Right atrium auricular region (tissue), 2 donors: ENCODE measurements at places on chromosomes 7 and 10.

GRCh38 chr10:50577010-50577409 is 46.7 kb downstream of the SGMS1 start:
- DNase-seq: no peak

GRCh38 chr10:121926671-121927317 is 1.0 kb downstream of the ATE1 start:
- no peak for DNase-seq

DNA sequence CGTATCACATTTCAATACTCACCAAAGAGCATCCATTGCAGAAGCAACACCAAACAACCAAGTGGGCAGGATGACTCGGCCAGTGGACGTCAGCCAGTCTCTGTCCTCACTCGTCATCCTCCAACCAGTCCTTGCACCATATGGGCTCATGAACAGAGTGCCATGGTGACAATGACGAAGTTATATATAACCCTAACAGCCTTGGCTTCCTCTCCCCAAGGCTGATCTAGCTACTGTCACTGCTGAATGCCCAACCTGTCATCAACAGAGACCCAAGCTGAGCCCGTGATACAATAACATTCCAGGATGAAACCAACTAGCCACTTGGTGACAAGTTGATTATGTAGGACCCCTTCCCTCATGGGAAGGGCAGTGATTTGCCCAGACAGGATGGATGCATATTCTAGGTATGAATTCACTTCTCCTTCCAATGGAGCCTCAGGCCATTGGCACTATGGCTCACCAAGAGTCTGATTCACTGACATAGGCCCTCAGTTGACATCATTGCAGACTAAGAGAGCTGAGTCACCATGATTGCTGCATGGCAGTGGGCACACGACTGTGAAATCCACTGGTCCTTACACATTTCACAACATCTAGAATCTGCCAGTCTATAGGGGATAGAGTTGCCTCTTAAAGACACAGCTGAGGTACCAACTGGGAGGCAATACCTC is 26.3 kb upstream of the PPIF start:
- DNase-seq: no peak

DNA sequence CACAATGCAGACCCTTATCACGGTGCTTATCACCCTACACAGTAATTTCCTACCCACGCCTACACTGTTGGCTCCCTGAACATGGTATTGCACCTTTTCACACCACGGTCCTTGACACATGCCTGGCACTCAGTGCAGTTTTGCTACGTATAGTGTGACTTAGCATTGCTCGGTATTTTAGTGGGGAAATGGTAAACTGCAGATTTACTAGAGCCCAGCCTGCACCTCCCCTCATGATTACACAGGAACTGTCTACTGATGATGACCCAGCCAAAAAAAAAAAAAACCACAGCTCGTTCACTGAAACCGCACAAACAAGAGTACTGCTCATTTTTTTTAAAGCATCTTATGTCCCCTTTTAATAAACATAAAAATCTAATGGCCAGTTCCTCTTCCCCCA is 124.2 kb upstream of the ZNF746 start:
- no peak for DNase-seq

- peak; percentile 72 for DNase-seq
Measured at GRCh38 chr10:420154-421121, 269.0 kb downstream of the DIP2C start.

- DNase-seq: no peak
Measured at GRCh38 chr7:81657551-81657950, 112.3 kb downstream of the HGF start.

GRCh38 chr10:46062723-46063428 is 16.8 kb upstream of the MSMB start:
- no peak for DNase-seq

DNA sequence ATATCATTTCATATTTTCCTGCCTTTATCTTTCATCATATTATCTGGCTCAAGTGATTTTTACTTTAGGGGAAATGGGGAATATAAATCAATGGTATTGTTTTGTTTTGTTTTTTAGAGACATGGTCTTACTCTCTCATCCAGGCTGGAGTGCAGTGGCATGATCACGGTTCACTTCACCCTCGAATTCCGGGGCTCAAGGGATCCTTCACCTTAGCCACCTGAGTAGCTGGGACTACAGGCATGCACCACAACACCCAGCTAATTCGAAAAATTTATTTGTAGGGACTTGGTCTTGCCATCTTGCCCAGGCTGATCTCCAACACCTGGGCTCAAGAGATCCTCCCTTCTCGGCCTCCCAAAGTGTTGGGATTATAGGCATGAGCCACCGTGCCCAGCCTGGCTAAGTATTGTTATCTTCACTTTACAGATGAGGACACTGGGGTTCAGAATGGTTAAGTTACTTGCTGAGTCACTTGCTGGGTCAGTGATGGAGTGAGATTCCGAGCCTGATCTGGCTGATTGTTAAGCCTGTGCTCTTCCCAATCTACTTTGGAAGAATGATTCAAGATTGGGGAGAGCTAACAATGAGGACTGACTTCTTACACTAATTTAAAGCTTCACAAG is 3.7 kb upstream of the SLC16A9 start:
- no peak for DNase-seq

DNA sequence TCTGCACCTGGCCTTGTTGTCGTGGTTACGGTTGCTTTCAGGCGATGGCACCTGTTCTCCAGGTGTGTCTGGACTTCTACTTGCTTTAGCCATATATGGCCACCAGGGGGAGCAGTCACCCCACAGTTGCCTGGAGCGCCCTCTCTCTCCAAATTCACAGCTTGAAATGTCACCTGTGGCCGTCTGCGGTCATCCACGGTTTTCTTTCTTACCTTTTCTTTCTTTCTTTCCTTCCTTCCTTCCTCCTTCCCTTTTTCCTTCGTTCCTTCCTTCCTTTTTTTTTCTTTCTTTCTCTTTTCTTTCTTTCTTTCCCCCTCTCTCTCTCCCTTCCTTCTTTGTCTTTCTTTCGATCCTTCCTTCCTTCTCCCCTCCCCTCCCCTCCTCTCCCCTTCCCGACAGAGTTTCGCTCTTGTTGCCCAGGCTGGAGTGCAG is 150.5 kb upstream of the VKORC1L1 start:
- DNase-seq: peak; percentile 61

GRCh38 chr10:6148251-6148701 is 54.5 kb upstream of the PFKFB3 start:
- no peak for DNase-seq

DNA sequence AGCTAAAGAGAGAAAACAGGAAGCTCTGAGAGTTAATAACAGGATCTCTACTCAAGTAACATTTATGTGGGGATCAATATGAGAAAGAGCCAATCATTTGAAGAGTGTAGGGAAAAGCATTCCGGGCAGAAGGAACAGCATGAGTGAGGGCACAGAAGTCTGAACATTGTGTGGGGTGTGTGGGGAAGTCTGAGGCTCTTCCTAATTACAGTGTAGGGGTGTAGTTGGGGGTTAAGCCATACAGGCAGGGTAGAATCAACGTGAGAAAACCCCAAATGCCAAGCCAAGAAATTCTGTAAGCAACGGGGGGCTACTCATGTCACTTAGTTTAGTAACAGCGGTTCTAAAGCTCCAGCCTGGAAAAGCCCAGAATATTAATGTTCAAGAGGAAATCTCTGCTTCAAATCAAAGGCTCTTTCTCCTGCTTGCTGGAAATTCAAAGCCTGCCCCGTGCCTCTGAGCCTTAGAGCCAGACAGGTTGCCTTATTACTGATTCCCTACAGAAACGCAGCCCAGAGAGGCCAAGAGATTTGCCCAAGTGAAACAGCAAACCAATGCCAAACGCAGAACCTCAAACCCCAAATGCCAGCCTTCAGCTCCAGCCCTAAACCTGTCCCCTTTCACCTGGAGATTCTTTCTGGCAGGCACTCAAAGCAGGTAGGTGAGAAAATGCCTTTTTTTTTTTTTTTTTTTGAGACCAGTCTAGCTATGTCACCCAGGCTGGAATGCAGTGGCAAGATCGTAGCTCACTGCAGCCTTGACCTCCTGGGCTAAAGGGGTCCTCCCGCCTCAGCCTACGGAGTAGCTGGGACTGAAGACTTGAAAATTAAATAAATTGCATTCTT is 36.1 kb downstream of the DNAJB12 start:
- DNase-seq: no peak
